ENCODE measurements at places on chromosomes 5 and 9.

DNA sequence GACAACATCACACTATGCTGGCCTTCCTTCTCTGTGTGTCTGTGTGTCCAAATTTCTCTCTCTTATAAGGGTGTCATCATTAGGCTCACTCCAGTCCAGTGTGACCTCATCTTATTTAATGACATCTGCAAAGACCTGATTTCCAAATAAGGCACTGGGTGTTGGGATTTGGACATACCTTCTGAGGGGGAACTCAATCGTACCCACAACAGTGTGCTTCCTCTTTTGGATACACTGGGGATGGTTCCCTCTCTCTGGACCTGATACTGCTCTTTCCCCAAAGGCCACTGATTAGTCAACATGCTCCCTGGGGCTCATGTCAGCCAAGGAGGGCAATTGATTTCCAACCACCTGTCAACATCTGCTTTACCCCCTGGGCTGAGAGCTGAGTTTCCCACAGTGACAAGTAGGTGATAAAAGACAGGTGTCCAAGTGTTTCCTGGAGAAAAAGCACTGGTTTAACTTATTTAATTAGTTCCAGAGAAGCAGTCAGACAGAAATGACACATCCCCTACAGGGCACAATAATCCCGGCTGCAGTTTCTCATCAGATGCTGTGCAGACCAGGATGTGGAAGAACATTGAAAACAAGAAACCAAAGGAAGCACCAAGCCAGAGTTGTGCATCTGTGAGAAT is 17.8 kb upstream of the CEP72 start:
- H3K27ac ChIP-seq, result no peak overlapping the region
- H3K4me3 ChIP-seq, result no peak overlapping the region
- H3K36me3 ChIP-seq, result no peaks in the 10 kb centered on the region
- DNase-seq, result no peak

DNA sequence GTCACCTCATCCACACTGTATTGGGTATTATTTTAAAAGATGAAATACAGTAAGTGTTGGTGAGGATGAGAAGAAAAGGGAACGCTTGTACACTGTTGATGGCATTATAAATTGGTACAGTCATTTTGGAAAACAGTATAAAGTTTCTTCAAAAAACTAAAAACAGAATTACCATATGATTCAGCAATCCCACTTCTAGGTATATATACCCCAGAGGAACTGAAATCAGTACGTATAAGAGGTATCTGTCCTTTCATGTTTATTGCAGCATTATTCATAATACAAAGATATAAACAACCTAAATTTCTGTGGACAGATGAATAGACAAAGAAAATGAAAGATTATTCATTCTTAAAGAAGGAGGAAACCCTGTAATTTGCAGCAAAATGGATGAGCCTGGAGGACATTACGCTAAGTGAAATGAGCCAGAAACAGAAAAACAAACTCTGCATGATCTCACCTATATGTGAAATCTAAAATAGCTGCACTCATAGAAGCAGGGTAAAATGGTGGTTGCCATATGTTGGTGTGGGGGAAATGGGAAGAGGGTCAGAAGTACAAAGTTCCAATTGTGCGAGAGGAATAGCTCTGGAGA is 191.6 kb downstream of the TRIM36 start:
- no peaks in the 10 kb centered on the region for H3K36me3 ChIP-seq
- no peak for DNase-seq
- H3K27ac ChIP-seq, result no peak overlapping the region
- H3K4me1 ChIP-seq, result no peaks in the 10 kb centered on the region
- no peaks in the 10 kb centered on the region for H3K27me3 ChIP-seq

GRCh38 chr5:151700296-151700695 is 13.6 kb upstream of the SPARC start:
- no peaks in the 10 kb centered on the region for H3K36me3 ChIP-seq
- H3K27ac ChIP-seq, result no peak overlapping the region
- peaks cover 1% of the 10 kb centered on the region for H3K4me1 ChIP-seq
- H3K4me3 ChIP-seq, result no peak overlapping the region

DNA sequence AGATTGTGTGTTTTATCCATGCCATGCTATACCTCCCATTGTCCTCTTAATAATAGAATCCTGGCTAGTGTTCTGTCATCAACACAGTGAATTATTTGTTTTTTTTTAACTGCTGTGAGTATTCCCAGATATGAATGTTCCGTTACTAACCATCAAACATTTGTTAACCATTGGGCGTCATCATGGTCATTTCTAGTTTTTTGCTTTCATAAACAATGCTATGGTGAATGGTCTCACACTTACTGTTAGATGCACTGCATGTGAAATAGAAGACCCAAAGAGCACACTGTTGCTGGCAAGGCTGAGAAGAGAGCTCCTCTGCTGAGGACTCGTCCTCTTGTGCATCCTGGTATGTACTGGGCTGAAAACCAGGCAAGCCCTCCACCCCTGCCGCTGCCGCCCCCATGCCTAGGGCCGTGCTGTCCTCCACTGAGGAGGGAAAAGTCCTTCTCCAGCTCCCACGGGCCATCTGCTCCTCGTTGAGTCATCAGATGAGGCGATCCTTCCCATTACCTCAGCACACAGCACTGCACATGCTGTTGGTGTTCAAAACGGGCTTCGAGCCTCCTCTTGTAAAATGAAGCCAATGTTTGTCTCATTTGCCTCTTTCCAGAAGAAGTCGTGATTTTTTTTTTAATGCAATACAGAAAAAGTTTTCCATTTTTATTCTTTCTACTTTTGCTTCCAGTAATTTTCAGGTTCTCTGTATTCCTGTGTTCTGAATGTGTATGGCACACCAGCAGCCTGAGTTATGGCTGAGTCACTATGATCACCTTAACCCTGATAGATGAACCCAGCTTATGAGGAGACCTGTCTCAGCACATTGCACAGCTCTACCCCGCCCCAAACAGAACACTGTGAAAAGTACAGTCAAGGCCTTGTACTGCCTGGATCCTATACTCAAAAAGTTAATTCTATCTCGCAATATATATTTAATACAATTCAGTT is 219.0 kb downstream of the AOPEP start:
- no peak overlapping the region for H3K27ac ChIP-seq
- H3K27me3 ChIP-seq, result no peaks in the 10 kb centered on the region
- H3K4me3 ChIP-seq, result no peak overlapping the region
- no peak for DNase-seq
- no peaks in the 10 kb centered on the region for H3K36me3 ChIP-seq

DNA sequence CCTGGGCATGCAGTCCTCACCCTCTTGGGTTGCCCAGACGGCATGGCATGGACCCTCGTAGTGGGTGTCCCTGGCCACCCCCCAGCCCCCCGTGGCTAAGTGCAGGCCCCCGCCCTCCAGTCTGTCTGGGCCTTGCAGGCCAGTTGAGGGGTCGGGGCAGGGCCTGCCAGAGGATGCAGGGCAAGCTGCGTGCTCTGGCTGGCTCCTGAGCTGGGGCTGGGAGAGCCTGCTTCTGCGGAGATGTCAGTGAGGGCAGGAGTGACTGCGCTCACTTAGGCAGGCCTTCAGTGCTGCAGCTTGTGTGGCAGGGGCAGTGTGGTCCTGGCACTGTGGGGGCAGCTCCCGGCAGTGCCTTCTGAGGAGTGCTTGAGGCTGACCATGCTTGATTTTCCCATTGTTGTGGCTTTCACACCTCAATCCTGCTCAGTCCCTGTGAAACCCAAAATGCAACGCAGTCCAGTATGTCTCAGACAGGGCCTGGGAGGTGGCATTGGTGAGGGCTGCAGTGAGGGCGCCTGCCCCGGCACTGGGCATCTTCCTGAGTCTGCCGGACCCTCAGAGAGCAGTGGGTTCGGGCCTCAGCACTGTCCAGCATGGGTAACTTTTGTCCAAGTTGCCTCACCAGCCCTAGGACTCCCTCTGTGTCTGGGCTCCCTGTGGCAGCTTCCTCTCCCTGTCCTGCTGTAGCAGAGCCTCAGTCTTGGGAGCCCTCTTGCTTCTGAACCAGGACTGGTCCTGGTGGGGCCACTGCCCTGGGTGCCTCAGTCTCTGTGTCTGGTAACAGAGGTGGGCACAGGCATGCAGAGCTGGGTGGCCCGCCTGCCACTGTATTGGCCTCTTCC is 93.0 kb downstream of the PHF2 start:
- no peak overlapping the region for H3K4me3 ChIP-seq
- no peak for DNase-seq
- no peak overlapping the region for H3K27ac ChIP-seq
- peaks cover 12% of the 10 kb centered on the region for H3K36me3 ChIP-seq
- no peaks in the 10 kb centered on the region for H3K27me3 ChIP-seq
- no peaks in the 10 kb centered on the region for H3K4me1 ChIP-seq

GRCh38 chr9:115690786-115691496 is 462.6 kb upstream of the PAPPA start:
- no peaks in the 10 kb centered on the region for H3K27me3 ChIP-seq
- H3K4me3 ChIP-seq, result no peak overlapping the region
- no peak for DNase-seq
- H3K27ac ChIP-seq, result no peak overlapping the region
- H3K4me1 ChIP-seq, result no peaks in the 10 kb centered on the region

- no peak overlapping the region for H3K27ac ChIP-seq
- no peak for DNase-seq
- H3K4me3 ChIP-seq, result no peak overlapping the region
These were observed 233.1 kb downstream of the RFK start for GRCh38 chr9:76161106-76161505.

- no peak overlapping the region for H3K27ac ChIP-seq
- peaks cover 47% of the 10 kb centered on the region for H3K27me3 ChIP-seq
- H3K36me3 ChIP-seq, result peaks cover 3% of the 10 kb centered on the region
These were observed 39.1 kb downstream of the COL23A1 start for GRCh38 chr5:178551059-178551458.

GRCh38 chr9:135718616-135719015 is 16.6 kb downstream of the KCNT1 start:
- no peaks in the 10 kb centered on the region for H3K36me3 ChIP-seq
- no peak overlapping the region for H3K4me3 ChIP-seq
- DNase-seq, result no peak
- H3K27ac ChIP-seq, result no peak overlapping the region
- no peaks in the 10 kb centered on the region for H3K4me1 ChIP-seq
- H3K27me3 ChIP-seq, result peaks cover 29% of the 10 kb centered on the region

DNA sequence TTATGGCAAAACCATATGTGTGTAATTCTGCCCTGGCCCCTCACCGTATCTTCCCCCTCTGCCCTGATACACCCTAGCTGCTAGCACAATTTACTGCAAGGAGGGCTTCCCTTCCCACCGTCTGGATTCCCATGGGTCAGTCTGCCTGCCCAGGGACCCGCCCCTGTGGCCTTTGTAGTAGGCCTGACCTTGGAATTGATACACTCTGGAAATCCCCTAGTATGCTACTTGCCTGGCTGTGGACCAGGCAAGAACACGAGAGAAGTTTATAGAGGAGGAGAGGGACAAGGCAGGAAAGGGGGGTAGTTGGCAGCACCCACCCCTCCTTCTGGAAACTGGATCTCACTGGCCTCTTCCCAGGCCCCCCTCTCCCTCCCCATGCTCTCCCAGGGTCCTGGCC is 115.8 kb upstream of the CCL21 start:
- H3K36me3 ChIP-seq, result no peaks in the 10 kb centered on the region
- H3K27ac ChIP-seq, result no peak overlapping the region
- no peak for DNase-seq
- peaks cover 10% of the 10 kb centered on the region for H3K27me3 ChIP-seq
- no peaks in the 10 kb centered on the region for H3K4me1 ChIP-seq

DNA sequence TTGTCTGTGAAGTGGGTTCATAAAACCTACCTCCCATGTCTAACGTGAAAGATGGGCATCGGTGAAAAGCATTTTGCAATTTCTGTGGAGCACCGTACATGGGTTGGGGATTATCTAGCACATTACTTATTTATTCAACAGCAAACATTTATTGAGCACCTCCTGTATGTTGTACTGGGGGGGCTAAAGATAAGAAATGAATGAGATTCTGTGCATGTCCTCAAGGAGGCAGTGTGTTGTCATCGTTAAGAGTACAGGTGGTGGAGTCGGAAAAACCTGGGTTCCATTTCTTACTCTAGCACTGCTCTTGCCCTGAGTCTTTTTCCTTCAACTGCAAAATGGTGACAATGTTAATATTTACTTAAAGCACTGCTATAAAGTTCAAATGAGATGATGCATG is 30.4 kb upstream of the DENND1A start:
- peaks cover 4% of the 10 kb centered on the region for H3K36me3 ChIP-seq
- H3K4me3 ChIP-seq, result no peak overlapping the region
- peaks cover 81% of the 10 kb centered on the region for H3K27me3 ChIP-seq
- DNase-seq, result no peak
- no peaks in the 10 kb centered on the region for H3K4me1 ChIP-seq
- no peak overlapping the region for H3K27ac ChIP-seq

DNA sequence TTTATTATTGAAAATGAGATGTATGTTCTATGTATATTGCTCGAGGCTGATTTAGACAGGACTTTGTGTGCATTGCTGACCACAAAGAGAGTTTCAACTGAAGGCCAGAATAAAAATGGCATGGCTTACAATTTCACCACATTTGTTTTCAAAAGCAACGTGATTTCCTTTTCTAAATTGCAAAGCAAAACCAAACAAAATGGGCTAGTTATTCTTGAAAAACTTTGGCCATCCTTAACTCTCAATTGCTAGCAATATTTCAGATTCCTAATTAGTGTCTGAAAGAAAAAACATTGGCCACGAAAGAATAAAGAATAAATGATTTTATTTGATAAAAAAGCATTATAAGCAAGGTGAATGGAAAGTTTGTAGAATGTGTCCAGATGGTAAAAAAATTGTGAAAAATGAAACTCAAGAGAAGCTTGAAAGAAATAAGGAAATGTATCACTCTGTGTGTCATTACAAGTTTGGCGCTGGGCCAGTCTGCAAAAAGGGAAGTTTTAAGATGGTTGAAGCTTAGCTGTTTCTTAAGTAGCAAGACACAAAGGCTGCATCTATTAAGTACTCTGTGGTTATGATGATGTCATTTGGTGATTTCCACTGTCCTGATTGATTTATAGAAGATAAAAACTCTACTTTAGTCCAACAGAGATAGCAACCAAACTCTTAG is 89.2 kb upstream of the PRLR start:
- DNase-seq, result no peak
- no peaks in the 10 kb centered on the region for H3K4me1 ChIP-seq
- no peaks in the 10 kb centered on the region for H3K36me3 ChIP-seq
- H3K4me3 ChIP-seq, result no peak overlapping the region

DNA sequence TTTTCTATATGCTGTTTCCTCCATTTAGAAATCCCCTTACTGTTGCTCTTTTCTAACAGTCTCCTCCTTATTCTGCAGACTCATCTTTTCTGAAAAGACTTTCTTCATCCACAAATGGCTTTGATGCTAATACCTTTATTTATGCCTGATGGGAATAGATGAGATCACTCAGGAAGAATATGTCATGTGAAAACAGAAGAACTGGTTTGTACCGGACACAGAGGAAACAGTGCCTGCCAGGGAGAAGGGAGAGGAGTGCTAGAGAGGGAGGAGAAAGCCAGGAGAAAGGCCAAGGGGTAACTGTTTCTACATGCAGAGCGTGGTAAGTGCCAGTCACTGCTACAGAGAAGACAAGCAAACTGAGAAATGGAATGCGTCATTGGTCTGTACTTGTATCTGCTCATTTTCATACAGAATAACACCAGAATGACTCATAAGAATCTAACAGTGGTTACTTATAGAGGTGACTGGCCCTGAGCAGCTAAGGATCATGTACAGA is 45.9 kb upstream of the PJA2 start:
- no peak overlapping the region for H3K4me3 ChIP-seq
- H3K27me3 ChIP-seq, result peaks cover 45% of the 10 kb centered on the region
- H3K36me3 ChIP-seq, result no peaks in the 10 kb centered on the region

GRCh38 chr5:68740226-68740910 is 353.4 kb upstream of the SLC30A5 start:
- H3K27ac ChIP-seq, result no peak overlapping the region
- H3K36me3 ChIP-seq, result no peaks in the 10 kb centered on the region
- peaks cover 5% of the 10 kb centered on the region for H3K4me1 ChIP-seq
- no peaks in the 10 kb centered on the region for H3K27me3 ChIP-seq
- H3K4me3 ChIP-seq, result no peak overlapping the region

- no peak for DNase-seq
- H3K36me3 ChIP-seq, result peaks cover 4% of the 10 kb centered on the region
- H3K4me1 ChIP-seq, result peaks cover 3% of the 10 kb centered on the region
- H3K27me3 ChIP-seq, result peaks cover 10% of the 10 kb centered on the region
- no peak overlapping the region for H3K4me3 ChIP-seq
- no peak overlapping the region for H3K27ac ChIP-seq
These were observed 17.8 kb upstream of the FIBCD1 start for GRCh38 chr9:130956636-130957450.
